ENCODE measurements at places on chromosomes 7 and 10.
A peak's percentile ranks its signal among the peaks of the same experiment; 100 is the strongest.

DNA sequence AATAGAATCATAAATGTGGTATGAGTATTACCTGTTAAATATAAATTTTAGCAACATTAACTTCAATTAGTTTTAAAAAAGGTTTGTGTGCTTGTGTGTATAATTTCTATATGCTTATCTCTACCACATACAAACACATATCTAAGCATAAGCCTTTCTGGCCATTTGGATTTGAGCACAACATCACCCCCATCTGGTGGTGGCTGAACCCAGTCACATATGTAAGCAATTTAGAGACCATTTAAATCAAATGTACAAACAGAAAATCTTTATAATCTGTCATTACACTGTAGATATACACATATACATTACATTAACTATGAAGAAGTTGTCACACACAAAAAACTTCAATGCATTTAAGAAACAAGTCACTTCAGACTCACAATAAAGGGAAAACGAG is 31.7 kb downstream of the GPR22 start:
- peak; percentile 21 for DNase-seq

DNA sequence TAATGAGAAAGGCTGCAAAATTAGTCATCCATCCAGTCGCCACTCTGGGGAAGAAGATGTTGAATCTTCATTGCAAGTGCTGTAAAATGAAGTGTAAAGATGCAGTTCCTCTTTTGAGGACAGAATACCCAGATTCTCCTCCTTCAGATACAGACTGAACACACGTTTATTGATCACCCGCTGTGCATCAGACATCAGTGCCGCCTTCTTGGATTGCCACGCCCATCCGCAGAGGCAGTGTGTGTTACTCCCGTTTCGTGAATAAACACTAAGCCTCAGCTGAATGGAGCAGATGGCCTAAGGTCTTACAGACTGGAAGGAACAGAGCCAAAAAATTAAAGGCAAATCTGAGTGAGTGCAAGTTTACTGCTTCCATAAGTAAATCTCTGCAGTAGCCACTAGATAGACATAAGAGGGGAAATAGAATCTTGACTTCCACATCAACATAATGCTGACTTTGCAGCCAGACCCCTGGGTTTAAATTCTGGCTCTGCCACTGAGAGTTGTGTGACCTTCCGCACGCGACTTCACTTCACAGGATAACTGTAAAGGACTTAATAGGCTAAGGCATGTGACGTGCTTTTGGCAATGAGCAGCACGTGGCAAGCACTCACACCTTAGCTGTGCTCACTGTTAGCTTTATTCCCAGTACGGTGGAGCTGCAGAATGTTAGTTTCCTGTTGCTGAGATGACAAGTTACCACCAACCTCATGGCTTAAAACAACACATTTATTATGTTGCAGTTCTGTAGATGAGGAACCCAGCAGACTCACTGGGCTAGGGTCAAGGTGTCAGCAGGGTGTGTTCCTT is 285.9 kb downstream of the CELF2 start:
- no peak for DNase-seq

- no peak for DNase-seq
Observed at GRCh38 chr7:27185854-27186667, 1.0 kb upstream of the HOXA11 start.

- peak; percentile 97 for DNase-seq
Observed at GRCh38 chr7:54788664-54789063, 29.7 kb upstream of the SEC61G start.

DNA sequence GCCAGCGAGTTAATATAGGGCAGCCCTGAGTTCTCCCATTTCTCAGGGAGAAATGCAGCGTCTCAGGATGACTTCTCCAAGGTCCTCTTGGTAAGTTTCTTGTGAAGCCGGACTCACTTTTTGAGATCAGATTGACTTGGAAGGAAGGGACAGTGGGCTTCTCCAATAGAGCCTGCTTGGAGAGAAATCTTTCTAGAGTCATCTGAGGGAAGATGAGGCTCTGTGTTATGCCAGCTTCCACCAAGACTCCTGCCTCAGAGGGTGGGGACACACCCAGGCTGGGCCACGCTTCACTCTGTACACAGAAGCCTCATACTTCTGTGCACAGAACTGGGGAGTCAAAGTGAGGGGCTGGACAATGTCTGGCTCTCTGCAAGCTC is 5.6 kb downstream of the C10orf105 start:
- no peak for DNase-seq

- no peak for DNase-seq
Observed at GRCh38 chr10:33117816-33118215, 159.8 kb upstream of the ITGB1 start.

- peak; percentile 38 for DNase-seq
Observed at GRCh38 chr7:135645296-135645904, 16.9 kb upstream of the STMP1 start.

- no peak for DNase-seq
Observed at GRCh38 chr10:121138112-121138860, 287.1 kb downstream of the WDR11 start.

GRCh38 chr10:386771-387592 is 251.7 kb downstream of the ZMYND11 start:
- DNase-seq, result no peak

DNA sequence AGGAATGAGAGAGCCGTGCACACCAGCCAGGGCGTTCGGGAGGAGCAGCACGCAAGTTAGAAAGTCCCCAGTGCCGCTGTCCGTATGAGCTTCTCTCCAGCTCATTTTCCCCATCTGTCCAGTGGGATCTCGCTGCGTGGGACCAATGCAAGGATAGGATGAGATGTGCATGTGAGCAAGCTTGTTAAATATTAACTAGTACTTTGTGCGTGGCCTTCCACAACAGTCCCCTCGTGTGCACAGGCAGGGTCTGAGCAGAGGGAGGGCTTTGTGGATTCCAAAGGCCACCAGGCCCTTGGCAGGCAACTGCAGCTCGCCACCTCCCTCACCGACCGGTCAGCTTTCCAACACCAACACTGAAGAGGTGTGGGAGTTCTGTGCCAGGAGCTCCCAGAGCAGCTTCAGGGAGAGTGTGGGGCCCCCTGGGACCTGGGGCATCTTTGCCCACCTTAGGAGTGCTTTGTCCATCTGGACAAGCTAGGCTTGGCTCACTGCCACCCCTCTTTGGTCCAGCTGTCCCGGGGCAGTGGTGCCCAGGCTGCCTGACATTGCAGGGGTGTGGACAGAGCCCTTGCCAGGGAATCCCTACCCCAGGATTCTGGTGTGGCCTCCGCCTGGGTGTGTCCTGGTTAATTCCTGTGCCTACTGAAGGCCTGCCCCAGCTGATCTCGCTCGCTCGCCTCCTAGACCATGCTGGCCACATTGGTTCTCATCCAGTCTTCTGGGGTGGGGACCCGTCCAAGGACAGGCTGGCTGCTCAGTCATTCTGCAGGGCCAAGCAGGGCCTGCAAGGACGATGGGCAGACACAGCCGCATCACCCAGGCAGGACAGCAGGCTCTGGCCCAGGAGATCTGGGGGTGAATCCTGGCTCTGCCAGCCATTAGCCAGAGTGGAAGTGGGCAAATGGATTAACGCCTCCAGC is 5.3 kb downstream of the FAM20C start:
- no peak for DNase-seq

DNA sequence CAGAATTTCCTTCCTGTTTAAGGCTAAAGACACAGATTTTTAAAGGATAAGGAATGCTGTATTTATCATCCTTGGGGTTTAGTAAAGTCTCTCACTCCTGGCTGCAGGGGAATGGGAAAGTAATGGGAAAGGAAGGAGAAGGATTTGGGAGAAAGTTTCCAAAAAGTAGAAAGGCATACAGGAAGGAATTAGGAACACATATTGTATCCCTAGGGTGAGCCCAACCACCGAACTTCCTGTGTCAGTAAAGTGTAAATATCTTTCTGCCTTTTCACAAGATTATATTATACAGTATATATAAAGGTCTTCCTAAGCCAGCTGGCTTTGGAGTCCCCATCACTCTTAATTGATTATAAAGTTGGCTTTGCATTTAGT is 12.0 kb upstream of the UBE2D1 start:
- DNase-seq, result no peak

DNA sequence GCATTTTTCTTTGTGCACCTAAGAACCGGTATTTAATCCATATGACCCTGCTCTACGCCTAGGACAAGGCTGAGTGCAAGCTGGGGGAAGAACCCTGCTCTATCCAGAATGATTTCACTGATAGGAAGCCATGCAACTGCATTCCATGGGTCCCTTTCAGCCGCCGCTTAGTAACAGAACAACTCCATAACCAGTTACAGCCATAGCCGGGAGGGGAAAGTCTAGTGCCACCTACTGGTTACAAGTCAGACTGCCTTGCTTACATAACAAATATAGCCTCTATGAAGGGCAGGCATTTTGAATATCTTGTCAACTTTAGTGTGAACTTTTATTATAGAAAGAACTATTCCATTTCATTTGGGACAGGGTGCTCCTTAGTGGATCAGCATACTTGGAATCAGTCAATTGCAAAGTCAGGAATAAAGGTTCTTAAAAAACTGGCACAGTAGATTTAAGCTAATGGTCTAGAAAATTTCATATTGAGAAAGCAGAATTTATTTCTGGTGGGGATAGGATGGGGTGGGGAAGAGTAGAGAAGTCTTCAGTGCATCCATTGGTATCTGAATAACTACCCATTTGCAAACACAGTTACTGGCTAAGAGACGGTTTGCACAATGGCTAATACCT is 521.7 kb downstream of the ADRA2A start:
- peak; percentile 32 for DNase-seq

GRCh38 chr7:159204664-159205063 is 60.0 kb upstream of the VIPR2 start:
- DNase-seq, result no peak

- no peak for DNase-seq
Observed at GRCh38 chr7:134438946-134439345, 20.0 kb downstream of the AKR1B1 start.

DNA sequence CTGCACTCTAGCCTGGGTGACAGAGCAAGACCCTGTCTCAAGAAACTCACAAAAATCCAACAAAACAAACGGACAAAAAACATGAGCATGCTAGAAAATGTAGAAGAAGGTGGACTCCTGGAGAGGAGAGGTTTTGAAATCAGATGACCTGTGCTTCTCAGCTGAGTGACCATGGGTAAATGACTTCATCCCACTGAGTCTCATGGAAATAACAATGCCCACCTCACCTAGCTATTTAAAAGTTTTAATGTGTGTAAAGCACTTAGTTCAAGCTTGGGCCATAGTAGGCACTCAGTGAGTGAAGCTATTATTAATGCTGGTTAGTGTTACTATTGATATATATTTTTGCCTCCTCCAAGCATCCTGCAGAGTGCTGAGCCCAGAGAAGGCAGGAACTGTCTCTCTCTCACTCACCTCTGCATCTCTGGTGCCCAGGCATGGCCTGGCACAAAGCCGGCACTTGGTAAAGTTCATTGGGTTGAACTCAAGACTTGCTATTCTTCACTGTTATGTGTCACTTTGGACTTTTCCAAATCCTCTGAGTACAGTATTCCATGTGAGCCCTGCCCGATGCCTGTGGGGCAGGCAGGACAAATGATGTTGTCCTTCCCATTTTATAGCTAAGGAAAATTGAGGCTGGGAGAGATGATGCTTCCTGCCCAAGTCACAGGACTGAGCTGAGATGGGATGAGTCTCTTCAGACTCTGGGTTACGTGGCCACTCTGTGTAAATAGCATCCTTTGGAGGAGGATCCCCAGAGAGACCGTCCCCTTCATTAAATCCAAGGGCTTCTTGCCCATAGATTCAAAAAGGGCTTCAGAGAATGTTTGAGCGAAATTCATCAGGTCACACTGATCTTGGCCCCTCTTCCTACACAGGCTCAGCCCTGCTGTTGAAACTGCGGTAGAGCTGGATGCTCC is 81.4 kb upstream of the EMX2 start:
- DNase-seq, result peak; percentile 81

DNA sequence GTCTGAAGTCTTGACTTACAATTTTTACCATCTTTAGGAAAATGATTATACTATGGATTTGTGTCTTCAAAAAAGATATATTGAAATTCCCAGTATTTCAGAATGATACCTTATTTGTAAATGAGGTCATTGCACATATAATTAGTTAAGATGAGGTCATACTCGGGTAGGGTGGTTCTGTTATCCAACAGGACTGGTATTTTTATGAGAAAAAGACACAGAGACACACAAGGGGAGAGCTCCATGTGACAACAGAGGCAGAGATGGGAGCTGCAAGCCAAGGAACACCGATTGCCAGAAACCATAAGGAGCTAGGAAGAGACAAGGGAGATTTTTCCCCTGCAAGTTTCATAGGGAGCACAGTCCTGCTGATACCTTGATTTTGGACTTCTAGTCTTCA is 356.9 kb downstream of the ARL4A start:
- DNase-seq, result no peak

Data from A172 (cell line).